ENCODE measurements at places on chromosomes 5 and 9.
A peak's percentile ranks its signal among the peaks of the same experiment; 100 is the strongest.

DNA sequence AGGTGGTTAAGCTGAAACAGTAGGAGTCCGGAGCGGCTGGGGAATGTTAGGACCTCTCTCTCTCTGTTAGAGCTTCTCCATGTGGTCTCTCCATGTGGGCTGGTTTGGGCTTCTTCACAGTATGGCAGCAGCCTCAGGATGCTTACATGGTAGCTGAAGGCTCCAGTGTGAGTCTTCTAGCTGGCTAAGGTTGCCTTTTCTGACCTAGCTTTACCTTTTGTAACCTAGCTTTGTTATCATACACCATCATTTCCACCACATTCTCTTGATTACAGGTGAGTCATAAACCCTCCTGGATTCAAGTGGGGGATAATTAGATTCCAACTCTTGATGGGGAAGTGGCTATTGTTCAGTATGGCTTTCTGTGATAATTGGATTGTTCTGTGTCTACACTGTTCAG is 98.5 kb downstream of the MTREX start:
- DNase-seq = no peak

DNA sequence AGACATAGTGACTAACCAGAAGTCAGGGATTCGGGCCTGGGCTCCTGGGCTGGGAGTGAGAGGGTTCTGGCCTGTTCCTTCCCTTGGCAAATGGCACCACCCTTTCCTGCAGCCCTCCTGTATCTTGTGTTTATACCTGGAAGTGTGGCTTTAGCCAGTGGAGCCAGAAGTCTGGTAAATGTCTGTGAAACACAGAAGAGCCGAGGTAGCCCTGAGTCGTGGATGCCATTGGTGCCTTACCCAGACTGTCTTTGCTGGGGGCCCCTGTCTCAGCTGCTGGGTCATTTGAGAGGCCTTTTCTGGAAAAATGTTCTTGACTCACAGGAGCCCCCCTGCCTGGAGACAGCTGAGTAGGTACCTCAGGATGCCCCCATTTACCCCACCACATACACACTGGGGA is 95.7 kb upstream of the BASP1 start:
- no peak for DNase-seq

DNA sequence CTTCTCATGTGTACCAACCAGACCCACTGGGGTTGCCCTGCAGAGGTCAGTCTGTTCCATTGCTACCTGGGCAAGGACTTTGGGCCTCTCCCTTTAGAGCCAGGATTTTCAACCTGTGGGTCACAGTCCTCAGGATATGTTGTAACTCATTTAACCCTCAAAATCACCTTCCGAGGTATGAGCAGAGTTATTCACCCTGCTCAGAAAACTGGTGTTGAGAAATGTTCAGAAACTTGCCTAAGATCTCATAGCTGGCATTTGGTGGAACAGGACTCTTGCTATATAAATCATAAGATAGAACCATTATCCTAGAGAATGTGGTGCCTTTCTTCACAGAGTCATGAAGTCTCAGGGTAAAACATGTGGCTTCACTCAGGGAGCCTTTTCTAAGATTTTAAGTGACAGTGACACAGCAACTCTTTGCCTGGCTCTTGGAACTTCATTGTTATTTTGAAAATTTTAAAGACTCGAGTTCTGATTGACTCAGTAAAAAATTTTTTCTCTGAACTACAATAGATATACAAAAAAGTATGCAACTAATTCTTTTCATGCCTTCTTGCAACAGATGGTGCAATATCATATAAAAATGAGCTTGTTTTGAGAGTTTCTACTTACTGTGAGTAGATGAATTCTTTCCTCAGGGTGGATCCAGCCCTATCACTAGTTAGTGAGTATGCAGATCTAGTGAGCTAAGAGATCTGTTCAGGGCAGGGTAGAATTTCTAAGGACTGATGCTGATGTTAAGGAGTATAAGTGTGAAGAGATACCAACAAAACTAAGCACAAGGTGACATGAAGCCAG is 29.5 kb downstream of the CAST start:
- no peak for DNase-seq

DNA sequence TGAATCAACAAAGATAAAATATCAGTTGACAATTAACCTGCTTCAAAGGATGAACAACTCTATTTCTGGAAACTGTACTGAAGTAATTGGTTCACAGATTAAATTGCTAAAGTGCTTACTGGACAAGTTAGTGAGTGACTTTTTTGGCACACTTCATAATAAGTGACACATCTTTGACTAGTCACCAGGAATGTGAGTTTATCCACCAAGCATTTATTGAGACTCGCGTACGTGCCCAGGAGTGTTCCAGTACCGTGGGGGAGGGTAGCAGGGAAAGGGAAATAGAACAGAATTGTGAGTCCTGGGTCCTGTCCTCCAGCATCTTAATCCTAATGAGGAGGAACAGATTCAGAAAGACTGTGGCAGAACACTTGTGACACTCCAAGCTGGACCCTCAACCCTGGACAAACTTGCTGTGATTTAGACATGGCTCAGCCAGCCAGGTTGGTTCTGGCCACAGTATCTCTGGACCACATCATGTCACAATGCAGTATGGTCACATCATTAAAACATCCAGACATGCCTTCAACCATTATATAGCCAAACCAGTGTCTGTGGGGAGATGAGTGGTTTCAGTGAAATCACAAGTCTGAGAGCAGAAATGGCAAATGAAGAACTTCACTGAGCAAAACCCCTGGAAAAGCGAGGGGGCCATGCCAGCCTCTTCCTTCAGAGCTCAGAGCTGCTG is 623.1 kb downstream of the BNC2 start:
- no peak for DNase-seq

- DNase-seq = no peak
Measured at GRCh38 chr5:138900281-138900965, 25.3 kb upstream of the LRRTM2 start.

DNA sequence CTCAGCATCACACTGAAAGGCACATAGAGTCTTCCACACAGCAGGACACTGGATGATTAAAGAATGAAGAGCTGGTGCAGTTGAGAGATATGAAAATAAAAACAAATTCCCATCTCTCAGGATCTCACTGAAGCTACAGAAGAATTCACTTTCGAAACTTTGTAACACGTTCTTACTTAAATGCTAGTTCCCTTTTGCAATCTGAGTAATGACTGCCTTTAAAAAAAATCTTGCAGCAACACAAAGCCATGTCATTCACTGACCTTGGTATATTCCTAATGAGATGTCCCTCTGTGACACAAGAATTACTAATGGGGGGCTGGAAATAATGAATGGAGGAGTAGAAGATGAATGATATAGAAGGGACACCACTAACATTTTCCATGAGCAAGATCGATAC is 201.8 kb downstream of the GLIS3 start:
- no peak for DNase-seq

DNA sequence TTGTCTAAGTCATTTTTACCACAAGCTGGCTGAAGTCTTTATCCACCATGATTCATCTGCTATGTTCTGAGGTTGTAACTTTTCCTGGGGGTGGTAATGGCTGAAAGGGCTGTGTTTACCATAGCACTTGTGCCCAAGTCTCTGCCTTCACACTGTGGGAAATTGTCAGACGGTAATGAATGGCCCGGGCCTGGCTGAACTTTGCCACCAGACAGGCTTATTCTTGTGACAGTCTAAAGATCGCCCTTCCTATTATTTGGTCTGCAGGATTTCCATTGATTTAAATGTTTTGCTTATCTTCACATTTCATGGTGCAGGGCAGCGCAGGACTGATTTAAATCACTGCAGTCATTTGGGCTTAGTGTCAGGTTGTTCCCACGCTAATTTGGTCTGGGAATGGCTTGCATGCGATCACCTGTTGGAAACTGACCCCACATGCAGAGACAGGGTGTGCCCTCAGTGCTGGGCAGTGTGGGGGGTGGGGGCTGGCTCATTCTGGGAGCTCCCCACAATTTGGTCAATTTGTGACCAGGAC is 109.3 kb upstream of the ICE1 start:
- DNase-seq = no peak

- no peak for DNase-seq
Measured at GRCh38 chr5:103621548-103621930, 59.0 kb upstream of the NUDT12 start.

DNA sequence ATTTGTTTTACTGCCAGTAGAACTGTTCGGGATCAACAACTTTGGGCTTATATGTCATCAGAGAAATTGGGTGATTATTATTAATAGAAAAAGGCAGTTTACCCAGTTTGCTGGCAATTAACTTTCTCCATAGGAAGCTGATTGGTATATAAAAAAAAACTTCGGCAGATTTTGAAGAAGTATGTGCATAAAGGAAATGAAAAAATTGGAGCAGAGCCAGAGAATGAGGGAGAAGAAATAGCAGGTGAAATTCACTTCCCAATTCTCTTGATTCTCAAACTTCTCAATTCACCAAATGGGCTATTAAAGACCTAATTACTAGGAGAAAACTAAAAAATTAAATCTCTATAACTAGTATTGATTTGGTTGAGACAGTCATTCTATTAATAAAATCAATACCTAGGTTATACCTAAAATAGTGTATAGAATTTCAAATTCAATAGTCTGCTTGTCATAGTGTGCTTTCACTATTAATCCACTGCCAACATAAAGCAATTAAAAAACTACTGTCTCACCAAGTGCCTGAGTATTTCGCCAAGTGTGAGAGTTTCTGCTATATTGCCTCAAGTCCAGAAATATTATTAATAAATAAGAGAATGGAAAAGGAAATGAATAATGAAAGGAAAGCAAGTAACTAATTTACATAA is 47.5 kb downstream of the STX17 start:
- no peak for DNase-seq

GRCh38 chr5:171157775-171158174 is 151.3 kb upstream of the TLX3 start:
- DNase-seq = peak; percentile 41

- no peak for DNase-seq
Measured at GRCh38 chr5:80082281-80082680, 47.1 kb downstream of the THBS4 start.

DNA sequence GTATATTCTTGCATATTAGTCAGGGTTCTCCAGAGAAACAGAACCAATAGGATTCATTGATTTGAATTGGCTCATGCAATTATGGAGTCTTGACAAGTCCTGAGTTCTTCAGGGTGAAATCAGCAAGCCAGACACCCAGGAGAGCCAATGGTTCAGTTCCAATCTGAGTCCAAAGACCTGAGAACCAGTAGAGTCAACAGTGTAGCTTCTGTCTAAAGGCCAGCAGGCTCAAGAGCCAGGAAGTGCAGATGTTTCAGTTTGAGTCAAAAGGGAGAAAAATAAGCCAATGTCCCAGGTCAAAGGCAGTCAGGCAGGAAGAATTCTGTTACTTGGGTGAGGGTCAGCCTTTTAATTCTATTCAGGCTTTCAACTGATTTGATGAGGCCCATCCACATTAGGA is 37.8 kb upstream of the ANKRD34B start:
- no peak for DNase-seq

GRCh38 chr5:28104080-28104479 is 1065.7 kb upstream of the CDH9 start:
- no peak for DNase-seq

DNA sequence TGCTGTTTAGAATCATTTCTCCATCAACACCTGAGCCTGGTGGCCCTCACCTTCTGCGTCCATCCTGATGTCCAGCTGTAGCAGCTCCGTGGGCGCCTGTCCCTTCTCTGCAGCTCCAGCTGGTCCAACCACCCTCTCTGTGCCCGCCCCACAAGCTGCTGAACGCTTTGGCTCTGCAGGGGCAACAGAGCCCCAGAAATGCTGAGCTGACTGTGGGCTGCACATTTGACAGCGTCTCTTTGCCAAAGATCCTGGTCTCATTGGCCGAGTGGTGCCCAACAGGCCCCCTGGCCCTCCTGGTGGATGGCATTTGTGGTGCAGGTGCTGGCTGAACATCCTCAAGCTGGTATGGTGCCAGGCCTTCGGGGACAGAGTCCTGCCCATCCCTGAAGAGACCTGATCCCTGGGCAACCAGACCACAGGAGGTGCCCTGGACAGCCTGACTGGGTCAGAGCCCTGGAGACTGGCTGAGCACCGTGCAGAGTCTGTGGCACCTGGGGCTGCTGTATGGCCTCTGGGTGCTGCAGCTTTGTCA is 25.3 kb upstream of the CEP72 start:
- no peak for DNase-seq

DNA sequence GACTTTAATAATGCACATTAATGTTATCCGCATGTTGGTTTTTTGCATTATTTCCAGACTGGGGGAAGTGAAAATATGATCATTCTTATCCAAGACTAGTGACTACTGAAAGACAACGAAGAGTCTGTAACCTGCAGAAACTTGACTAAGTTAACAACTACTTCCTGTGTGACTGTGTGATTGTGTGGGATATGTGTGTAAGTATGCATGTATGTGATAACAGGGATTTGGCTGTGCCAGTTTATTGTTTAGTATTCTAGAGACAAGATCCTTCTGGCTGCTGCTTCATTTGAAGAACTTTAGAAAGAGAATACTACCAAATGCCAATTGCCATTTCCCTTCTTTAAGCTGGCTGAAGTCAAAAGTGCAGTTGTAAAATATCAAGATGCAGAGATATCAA is 375.7 kb upstream of the PRR16 start:
- DNase-seq = no peak

GRCh38 chr5:145673786-145674185 is 161.4 kb downstream of the PRELID2 start:
- no peak for DNase-seq

GRCh38 chr5:68522863-68523262 is 307.3 kb downstream of the PIK3R1 start:
- no peak for DNase-seq

GRCh38 chr9:135960411-135961276 is 529 bp downstream of the UBAC1 start:
- no peak for DNase-seq

- DNase-seq = no peak
Measured at GRCh38 chr5:78819166-78819565, 165.9 kb downstream of the ARSB start.

GRCh38 chr9:71490810-71491209 is 277.5 kb downstream of the CEMIP2 start:
- no peak for DNase-seq

- DNase-seq = no peak
Measured at GRCh38 chr9:6098431-6098830, 83.0 kb upstream of the RANBP6 start.

- no peak for DNase-seq
Measured at GRCh38 chr9:113788616-113789330, 87.3 kb upstream of the ZNF618 start.

DNA sequence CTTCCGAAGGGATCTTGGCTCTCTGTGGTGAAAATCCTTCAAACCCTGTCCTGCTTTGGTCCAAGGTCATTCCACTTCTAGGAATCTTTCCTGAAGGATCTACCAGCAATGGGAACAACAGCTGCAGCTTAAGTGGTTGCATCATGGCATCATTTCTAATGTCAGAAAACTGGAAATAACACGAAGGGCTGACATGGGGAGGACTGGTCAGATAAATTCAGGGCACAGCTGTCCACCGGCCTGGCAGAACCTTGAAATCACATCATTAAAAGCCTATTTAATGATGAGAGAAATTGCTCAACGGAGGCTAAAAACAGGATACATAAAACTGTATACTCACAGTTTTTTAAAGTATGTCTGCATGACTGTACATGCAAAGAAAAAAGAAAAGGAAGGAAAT is 28.3 kb downstream of the OLFML2A start:
- DNase-seq = no peak

GRCh38 chr9:117050007-117050406 is 362.9 kb downstream of the TRIM32 start:
- DNase-seq = no peak

GRCh38 chr5:95647886-95648860 is 1.6 kb downstream of the RFESD start:
- no peak for DNase-seq

Measured in NCI-H2171 treated with DMSO at 0.1 percent for 48 hours (cell line).